ENCODE measurements at places on chromosomes 3 and 15. TPM values are rescaled to one million over a fixed set of nuclear protein-coding genes. Genes with fewer than 3 reads are reported as not detected.

GRCh38 chr3:77254967-77255831, 215.3 kb downstream of the ROBO2 start:
- DNase-seq = peak; percentile 40

DNA sequence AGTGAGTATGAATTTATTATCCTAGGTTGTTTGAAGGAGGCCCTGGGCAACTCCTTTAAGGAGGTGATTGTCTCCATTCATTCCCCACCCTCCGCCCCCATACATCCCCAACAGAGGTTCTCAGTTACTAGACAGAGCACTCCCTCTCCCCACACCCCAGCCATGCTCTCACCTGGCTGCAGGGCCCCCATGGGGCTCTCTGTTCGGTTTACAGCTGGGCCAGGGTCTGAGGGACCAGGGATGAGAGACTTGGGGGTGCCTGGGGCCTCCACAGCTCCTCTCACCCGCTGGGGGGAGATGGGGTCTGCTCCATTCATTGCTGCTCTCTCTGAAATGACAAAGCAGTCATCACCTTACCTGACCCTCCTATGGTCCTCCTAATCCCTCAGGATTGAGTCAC, 3.6 kb downstream of the PRRT3 start:
- no peak for DNase-seq

- DNase-seq = no peak
Observed at GRCh38 chr3:86929046-86929445, 61.9 kb downstream of the VGLL3 start.

DNA sequence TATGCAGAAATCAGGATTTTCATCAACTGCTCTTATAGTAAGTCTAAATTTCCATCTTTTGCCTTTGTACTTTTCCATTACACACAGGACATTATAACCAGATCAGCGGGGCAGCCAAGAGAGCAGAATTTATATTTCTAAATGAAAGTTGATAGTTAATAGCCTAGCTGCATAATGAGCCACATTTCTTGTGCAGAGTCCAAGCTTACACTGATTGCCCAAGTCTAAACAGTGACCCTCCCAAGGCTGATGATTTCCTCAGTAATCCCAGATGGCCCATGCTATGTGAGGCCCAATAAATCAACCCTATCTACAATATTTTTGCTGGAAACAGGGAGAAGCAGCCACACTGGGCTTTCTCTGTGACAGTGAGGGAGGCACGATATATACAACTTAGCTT, 475.8 kb upstream of the KCNMB2 start:
- peak; percentile 76 for DNase-seq

DNA sequence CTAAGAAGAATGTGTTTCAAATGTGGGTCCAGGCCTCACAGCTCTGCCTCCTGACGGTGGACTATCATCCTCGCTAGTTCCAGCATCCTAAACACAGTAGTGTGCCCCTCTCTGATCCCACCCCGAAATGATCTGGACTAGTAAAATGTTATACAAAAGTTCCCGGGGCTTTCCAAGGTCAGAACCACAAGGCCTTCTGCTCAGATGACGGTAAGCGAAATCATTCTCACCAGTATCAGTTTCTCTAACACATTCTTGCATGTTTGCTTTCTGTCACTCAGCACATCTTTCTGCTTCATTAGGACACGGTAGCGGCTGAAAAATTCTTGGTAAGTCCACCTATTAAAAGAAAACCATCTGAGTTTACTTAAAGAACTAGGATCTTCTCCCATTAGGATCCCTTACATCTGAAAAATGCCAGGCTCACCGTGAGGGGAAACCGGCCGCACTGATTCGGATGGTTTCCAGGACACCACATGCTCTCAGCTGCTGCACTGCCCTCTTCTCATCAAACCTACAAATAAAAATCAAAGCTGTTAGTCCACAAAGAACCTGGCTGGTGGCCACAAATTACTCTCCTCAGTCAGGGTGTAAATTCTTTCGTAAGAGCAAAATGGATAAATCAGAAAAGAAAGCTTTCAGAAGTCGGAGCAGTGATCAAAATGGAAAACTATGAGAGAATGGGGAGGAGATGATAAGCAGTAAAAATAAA, 83.9 kb upstream of the MYO5C start:
- peak; percentile 9 for DNase-seq

- DNase-seq = no peak
Observed at GRCh38 chr15:48423896-48424475, 92.8 kb downstream of the DUT start.

DNA sequence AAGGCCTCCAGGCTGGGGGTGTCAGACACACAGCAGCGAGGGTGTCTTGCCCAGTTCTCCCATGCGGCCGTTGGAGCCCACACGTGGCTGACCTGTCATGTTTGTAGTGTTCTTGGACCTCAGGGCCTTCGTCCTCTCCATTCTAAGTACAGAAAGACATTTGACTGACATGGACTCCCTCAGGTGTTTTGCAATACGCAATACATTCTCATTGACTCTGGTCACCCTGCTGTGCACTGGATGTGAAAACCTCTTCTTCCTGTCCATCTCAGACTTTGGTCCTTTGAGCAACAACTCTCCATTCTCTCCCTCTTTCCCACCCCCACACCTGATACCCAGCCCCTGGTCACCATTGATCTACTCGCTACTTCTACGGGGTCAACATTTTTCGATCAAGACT, 28.9 kb upstream of the ACAD9 start:
- DNase-seq = no peak

DNA sequence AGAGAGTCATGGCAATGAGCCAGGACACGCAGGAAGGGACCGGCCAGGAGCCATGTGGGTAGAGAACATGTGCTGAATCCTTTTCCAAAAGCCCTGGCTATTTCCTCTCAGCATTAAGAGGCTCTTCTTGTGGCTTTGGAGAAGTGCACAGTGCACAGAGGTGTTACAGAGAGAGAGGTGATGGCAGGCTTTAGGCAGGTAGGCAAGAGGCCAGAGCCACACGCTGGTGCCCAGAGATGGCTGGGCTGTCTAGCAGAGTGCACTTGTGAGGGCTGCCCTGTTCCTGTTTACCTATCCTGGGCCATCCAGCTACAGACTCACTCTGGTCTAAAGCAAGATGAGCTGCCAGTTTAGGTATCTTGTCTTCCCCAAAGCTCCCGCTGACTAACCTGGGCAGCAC, 402.6 kb downstream of the OCA2 start:
- DNase-seq = no peak

DNA sequence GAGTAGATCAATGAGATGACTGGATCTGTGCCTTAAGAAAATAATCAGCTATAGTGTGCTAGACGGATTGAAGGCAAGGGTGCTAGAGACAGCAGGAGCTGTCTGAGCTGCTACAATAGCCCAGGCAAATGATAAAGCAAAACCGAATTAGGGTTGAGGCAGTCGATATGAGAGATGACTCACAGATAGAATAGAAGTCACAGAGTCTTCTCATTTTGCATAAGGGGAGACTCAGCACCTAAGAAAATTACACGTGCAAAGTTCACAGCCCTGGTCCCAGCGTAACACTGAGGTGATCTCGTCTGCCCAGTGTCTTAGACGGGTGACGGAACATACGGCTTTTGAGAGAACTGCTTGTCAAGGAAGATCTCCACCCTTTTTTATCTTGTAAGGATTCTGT, 11.6 kb downstream of the LPP start:
- DNase-seq = no peak

- DNase-seq = no peak
Observed at GRCh38 chr3:45905755-45906154, 19.4 kb downstream of the CCR9 start.

DNA sequence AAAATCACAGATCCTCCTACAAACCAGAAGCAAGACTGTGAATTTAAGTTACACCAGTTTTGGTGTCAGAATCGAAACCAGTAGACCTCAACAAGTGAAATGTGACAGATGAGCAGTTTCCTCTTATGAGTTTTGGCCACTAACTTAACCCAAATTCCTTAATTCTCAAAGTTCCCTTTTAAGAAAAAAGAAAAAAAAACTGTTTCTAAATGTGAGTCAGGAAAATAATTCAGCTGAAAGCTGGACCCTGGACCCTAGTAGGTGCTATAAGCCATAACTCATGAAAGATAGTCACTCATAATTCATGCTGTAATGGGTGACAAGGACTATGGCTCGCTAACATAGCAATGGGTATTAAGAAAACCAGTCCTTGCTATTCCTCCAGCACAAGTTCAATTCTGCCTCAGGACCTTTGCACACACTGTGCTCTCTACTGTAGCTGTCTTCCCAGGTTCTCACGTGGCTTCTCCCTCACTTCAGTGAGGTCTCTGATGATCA, 9.0 kb upstream of the THRB start:
- no peak for DNase-seq

- no peak for DNase-seq
Observed at GRCh38 chr3:98038286-98038685, 3.2 kb upstream of the GABRR3 start.

- no peak for DNase-seq
Observed at GRCh38 chr3:152676810-152677379, 158.0 kb upstream of the P2RY1 start.

DNA sequence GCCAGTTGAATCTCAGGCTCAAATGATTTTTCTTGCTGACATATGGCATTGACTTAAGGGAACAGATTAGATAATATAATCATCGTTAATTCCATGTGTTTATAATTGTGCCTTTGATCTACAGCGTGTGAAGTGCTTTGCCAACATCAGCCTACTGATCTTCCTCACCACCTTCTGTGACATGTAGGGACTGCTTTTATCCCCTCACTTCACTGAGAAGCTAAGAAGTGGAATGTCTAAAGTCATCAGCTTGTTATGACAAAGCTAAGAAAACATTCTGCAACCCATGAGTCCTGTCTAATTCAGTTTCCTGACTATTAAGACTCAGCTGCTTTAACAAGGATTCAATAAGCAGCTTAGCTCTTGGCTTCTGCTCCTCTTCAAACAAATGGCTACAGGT, 106.0 kb downstream of the MYH15 start:
- no peak for DNase-seq

DNA sequence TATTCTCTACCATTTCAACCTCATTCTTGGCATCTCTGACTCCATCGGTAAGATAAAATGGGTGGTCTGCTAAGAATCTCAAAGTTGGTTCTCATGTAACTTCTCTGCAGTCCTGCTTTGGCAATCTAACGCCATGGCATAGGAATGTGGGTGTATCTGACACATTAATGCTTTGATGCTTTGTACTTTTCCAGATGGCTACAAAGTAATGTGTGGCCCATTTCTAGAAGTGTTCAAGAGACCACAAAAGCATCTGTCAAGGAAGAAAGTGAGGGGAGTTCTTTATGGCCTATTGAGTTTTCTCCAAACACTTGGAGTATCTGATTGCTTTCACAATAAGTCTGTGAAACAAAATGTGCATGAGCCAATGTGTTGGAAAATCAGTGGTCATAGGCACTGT, 339.9 kb upstream of the TGFBR2 start:
- DNase-seq = no peak

GRCh38 chr15:82315519-82316246, 33.6 kb downstream of the GOLGA6L10 start:
- no peak for DNase-seq

DNA sequence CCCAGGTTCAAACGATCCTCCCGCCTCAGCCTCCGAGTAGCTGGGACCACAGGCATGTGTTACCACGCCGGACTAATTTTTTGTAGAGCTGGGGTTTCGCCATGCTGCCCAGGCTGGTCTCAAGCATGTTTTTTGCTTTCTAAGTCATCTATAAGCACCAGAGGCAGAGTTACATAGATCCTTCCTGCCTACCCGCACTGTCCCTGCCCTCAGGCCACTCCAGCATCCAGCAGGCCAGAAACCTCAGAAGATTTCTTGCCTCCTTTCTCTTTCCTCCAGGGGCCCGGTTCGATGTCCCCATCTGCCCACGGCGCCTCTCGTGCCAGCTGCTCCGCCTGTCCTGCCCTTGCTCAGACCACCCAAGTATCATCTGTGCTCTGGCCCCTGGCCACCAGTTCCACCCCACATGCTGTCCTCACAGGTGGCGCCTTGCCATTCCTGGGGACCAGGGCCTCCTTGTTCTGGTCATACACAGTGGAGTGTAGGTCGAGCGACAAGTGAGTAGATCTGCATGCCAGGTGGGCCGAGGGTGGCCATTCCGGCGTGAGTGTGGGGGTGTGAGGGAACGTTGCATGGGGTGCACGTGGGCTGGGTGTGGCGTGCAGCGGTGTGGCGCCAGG, 27.3 kb downstream of the KLHDC8B start:
- DNase-seq = no peak

DNA sequence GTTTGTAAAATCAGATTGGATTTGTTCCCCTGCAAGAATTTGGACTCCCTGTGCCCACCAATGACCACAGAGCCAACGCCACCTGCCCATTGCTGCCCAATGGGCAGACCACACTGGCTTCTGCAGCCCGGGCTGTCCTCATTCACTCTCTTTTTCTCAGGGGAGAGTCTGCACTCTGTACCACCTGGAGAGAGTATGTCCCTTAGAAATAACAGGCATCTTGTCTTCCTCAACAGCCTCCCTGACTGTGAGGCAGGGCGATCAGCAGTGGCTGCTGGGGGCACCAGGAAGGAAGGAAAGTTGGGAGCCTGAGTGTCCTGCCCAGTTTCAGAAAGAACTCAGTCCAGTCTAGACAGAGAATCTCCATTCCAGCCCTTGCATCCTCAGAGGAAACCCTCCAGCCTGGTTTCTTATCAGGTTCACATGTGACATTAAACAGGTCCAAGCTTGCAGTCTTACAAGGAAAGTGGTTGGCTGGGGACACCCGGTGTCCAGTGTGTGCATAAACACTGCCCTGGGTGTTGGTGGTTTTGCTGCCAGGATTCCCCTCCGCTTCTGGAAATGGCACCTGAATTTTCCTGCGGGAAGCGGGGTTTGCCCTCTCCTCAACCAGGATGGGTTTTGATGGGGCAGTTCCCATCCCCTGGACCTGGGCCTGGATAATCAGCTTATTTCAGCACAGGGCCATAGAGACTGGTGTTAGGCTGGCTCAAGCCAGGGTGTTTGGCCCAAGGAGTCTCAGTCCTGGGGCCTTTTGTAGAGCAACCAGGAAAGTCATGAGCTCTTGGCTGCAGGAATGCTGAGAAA, 37.2 kb downstream of the SSUH2 start:
- DNase-seq = peak; percentile 88

DNA sequence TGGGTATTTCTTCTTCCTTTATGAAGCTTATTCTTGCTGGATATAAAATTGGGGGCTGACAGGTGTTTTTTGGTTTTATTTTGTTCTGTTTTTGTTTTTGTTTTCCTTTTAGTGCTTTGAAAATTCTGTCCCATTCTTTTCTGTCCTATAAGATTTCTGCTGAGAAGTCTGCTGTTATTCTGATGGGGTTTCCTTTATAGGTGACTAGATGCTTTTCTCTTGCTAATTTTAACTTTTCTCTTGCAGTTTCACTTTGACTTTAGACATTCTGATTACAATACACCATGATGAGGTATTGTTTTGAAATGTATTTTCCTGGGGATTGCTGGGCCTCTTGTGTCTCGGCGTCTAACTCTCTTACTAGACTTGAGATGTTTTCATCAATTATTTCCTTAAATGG, 22.8 kb downstream of the TTC14 start:
- no peak for DNase-seq

- DNase-seq = peak; percentile 3
Observed at GRCh38 chr3:95705786-95706418, 1108.5 kb upstream of the EPHA6 start.

GRCh38 chr3:100882571-100882984, 110.6 kb downstream of the ABI3BP start:
- DNase-seq = peak; percentile 20

- no peak for DNase-seq
Observed at GRCh38 chr3:135228201-135228600, 433.1 kb downstream of the EPHB1 start.

The WDR93 gene
- total RNA-seq = not detected

The AP3B2 gene
- total RNA-seq = not detected

The RASGRP1 gene
- 12.3 TPM for total RNA-seq

The SERPINI2 gene
- not detected for total RNA-seq

The LDHAL6B gene
- total RNA-seq = not detected

The RMDN3 gene
- total RNA-seq = 35.1 TPM

The FURIN gene
- 81.1 TPM for total RNA-seq

The ACVR2B gene
- 5.4 TPM for total RNA-seq

The PDCD7 gene
- total RNA-seq = 31.5 TPM

The NR2E3 gene
- total RNA-seq = not detected
